Suppressor macrophage treated with lipopolysaccharide for 4 hours (primary cell): ENCODE measurements at places on chromosomes 6 and 20.
A peak's percentile ranks its signal among the peaks of the same experiment; 100 is the strongest.

GRCh38 chr6:148364056-148364824 is 21.6 kb downstream of the SASH1 start:
- peak; percentile 95 for DNase-seq

GRCh38 chr6:137877113-137877512 is 10.1 kb downstream of the TNFAIP3 start:
- DNase-seq = peak; percentile 16

DNA sequence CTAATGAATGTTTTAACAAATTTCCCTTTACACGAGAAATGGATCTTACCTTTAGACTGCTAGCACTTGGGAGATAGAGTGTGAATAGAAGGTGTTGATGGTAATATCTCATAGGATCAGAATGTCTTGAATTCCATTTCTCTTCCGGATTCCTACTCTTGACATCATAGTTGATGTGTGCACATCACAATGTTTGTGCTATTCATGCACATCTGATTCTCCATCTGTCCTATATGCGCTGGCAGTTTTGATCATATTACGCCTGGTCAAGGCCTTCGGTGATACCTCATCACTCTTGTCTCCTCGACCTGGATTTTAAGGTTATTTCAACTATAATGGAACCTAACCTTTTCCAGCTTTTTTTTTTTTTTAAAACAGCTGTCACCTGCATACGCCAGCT is 16.8 kb upstream of the ACAT2 start:
- DNase-seq = no peak

GRCh38 chr6:104835782-104836181 is 23.9 kb downstream of the HACE1 start:
- DNase-seq = no peak

- no peak for DNase-seq
These were observed 91.5 kb downstream of the HTR1B start for GRCh38 chr6:77371748-77372147.

DNA sequence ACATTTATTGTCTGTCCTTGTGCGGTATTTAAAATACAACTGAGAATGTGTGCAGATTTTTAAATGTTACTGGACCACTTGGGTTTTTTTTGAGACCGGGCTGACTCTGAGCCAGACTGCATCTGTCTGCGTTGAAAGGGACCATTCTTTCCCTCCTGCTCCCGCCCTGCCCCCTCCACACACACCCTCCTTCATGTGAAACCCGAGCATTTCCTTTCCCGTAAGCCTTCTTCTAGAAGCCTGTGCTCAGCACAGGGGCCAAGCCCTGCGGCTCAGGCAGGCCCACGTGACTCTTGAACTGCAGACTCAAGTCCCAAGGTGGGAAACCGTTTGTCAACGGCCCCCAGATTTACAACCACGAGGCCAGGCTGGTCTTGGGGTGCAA is 82.7 kb upstream of the FOXC1 start:
- DNase-seq = no peak

DNA sequence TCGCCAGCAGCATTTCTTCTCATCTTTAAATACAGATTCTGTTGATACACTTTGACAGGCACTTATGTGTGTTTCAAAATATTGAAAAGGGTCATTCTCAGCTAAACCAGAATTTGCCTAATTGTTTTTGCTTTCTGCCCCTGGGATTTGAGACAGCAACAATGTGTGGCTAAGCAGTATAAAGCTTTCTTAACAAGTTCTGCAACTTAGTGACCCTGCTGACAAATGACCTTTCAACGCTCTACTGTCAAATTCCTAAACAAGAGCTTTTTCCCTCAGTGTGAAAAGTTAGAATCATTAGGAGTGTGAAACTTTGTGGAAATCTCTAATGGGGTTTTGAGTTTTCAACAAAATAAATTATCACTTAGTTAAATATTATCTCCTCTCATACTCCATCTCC is 414.6 kb downstream of the RFPL4B start:
- no peak for DNase-seq

- DNase-seq = no peak
These were observed 33.2 kb downstream of the ANKS1A start for GRCh38 chr6:34922177-34922663.
